ENCODE measurements at places on chromosomes 5 and 9.
A peak's percentile ranks its signal among the peaks of the same experiment; 100 is the strongest.

DNA sequence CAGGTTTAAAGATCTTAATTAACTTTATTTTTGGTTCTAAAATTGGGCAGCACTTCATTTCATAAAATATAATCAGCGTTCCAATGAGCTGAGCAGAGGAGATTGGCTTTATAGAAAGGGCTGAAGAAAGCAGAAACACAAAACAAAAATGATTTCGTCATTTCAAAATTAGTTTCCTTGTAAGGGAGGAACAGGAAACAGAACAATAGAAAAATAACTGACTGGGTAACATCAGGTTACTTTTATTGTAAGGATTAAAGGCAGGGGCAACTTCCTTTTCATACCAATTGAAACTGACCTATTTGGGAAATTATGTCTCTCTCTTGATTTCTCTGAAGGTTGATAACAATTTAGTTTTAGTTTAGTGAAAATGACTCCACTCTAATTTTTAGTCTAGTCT, 157.1 kb downstream of the ATP10B start:
- no peak for DNase-seq

GRCh38 chr5:172692451-172692850, 51.4 kb downstream of the NEURL1B start:
- no peak for DNase-seq

- DNase-seq, result peak; percentile 79
These were observed 599 bp downstream of the MLLT3 start for GRCh38 chr9:20621471-20622329.

DNA sequence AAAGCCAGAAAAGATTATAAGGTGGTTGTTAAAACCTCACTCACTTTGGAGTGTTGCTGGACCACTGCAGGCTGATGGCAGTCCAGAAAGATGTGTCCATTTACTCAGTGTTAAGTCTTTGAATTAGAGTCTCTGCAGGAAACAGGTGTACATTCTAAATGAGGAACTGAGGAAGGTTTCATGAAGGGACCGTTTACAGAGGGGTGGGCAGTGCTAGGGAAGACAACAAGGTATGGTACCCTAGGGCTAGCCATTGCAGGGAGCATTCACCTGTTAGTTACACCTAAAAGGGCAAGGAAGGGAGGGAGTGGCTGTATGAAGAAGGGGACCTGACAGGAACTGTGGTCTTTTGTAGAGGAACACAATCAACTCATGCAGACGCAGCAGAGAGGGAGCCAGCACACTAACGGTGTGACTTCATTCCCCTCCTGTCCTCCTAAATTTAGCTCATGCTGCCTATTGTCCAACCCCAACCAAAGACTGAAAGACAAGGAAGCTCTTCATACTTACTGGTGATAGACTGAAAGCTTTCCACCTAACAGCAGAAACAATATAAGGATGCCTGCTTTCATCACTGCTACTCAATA, 32.2 kb upstream of the PAX5 start:
- DNase-seq, result no peak

DNA sequence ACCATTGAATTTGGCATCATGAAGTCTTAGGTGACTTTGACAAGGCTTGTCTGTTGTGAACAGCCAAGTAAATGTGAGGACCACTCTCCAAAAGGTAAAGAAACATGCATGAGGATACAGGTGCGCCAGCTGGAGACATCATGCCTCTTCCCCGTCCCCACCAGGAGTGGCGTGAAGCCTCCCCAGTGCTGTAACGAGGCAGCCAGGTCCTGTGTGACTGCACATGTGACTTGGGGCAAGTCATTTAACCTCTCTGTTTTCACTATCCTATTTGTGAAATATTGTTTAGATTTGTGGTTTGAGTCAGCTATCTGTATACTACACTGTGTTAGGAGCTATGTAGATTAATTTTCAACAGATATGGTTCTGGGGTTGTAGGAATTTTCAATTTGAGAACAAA, 65.0 kb downstream of the DOCK8 start:
- DNase-seq, result no peak

Measured in muscle of back (tissue), 13 donors.